Stimulated activated CD4-positive, alpha-beta T cell treated with anti-CD3 and anti-CD28 coated beads, Interleukin-4, amount 100 ng/mL, for 4 hours (primary cell): ENCODE measurements at places on chromosomes 6 and 20.

GRCh38 chr6:68951270-68951669, 316.2 kb downstream of the ADGRB3 start:
- no peak for DNase-seq

- DNase-seq: no peak
These were observed 98.7 kb downstream of the ADGRG6 start for GRCh38 chr6:142400495-142400894.

DNA sequence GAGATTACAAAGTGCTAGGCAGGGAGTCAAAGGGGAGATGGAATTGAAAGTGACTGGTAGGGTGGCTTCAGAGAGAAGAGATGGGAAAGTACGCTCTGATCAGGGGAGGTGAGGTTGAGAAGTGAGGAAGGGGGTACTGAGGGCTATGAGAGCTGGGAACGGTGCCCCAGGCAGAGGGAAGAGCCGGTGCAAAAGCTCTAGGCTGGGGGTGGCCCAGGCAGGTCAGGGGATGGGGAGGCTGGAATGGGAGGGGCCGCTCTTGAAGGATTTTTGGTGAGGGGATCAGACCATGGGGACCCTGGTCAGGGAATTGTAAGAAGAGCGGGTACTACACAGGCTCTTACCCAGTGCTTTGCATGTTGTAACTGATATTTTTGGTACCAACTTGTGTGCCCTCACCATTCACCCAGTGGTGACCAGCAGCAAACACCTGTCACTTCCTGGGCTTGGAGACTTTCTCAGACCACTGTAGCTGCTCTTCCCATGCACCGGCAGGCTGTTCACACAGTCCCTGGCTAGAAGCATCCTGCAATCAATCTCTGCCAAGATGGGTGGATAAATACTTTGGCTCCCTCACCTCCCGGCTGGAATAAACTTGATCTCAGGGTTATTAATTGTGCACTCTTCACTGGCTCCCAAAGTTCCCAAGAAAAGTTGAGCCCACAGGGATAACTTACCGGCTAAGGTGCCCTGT, 24.0 kb downstream of the PCK1 start:
- no peak for DNase-seq

GRCh38 chr6:5204376-5204775, 56.4 kb downstream of the LYRM4 start:
- no peak for DNase-seq

DNA sequence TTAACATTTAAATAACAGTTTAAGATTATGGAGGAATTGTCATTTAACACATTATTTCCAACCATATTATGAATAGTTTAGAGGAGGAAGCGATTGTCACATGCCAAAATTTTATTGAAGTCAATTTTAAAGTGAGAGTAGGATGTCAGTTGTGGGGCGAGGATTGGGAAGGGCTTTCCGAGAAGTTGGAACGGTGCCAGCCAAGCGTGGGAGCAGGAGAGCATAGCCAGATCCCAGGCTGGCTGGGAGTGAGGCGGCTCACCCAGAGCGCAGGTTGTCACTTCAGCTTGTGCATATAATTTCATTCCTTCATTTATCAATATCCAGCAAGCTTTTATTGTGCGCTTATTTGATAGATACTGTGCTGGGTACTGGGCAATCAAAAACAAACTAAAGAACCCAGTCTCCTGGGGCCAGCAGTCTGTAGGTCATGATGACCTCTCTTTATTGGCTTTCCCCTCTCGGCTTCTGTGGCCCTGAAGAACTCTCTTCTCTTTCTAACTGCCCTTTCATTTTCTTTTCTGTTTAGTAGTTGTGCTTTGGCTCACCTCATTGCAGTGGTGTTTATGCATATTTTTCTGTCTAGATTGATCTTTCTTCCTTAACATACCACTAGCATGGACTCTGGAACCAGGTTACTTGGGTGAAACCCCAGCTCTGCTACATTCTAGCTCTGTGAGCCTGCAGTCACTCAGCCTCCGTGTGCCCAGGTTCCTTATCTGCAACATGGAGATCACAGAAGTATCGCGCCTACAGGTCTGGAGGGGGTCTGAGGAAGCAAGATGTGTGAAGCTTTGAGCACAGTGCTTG, 6.4 kb downstream of the CEP43 start:
- DNase-seq: no peak

- no peak for DNase-seq
These were observed 22.9 kb downstream of the CDC5L start for GRCh38 chr6:44410363-44410762.

DNA sequence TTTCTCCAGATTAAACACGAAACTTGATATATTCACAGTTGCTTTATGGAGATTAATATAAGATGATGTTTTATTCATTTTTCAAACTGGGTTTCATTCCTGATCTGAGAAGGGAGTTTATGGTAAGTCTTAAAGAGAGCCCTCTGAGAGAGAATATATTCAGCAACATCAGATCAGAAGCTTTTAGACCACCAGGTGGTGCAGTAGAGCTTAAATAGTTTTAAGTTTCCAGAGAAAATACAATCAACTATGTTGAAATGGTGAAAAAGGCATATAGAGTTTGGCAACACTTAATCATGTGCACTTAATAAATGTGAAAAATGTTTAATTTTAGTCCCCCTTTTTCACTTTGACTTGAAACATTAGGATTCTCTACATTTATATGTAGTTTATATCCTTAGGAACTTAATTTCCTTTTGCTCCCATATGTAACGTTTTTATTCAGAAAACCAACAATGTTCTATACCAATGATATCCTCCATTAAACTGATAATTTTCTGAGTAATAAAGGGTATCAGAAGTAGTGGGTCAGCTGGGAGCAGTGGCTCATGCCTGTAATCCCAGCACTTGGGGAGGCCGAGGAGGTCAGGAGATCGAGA, 86.4 kb upstream of the CLDN20 start:
- no peak for DNase-seq

- no peak for DNase-seq
These were observed 20.7 kb downstream of the HFE start for GRCh38 chr6:26107935-26108334.

GRCh38 chr6:101577091-101577490, 183.6 kb downstream of the GRIK2 start:
- DNase-seq: no peak

DNA sequence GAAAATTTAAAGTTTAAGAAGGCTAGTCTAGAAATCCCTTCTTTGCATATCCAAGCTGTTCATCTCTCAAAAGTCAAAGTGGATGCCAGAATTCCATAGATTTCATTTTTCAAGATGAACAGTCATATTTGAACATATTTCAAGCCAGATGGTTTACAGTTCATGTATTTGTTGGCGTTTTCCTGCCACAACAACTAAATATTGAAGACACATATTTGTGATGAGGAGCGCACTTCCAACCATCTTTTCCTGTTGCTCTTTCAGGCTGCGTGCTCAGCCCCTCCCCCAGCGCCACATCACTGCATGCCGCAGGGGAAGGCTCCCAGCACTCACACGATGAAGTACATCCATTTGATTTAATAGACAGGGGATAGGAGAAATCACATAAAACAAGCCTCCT, 5.9 kb upstream of the NOX3 start:
- DNase-seq: no peak

GRCh38 chr20:5148581-5148980, 21.8 kb downstream of the CDS2 start:
- no peak for DNase-seq

DNA sequence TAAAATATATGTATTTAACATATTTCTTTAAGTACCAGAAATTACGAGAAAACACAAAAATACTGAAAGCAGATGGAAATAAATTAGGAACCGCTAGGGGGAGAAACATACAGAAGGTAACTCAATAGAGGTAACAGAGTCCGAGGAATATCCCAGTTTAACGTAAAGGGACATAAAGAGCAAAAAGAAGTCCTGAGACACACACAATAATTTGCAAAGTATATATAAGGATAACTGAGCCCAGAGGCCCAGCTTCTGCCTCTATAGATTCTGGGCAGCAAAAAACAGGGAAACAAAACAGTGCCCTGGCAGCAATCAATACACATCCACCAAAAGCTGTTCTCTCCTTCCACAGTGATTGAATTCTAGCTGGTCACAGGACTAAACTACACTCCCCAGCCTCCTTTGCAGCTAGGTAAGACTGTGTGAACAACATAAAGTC, 15.1 kb downstream of the TBC1D32 start:
- DNase-seq: no peak

DNA sequence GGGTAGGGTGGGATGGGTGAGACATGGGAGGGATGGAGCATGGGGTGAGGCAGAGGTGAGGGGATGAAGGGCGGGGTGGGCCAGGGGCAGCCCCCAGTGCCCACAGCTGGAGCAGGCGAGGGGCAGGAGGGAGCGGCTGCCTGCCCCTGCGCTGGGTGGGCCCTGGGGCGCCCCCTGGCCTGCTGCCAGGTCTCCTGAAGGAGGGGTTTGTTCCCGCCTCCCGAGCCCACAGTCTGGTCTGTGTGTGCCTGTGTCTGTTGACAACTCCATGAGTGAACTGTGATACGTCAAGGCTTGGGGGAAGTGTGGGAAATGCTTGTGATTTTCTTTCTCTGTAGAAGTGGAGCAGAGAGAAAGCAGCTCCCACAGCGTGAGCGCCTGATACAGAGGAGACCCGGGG, 10.9 kb upstream of the MRGBP start:
- DNase-seq: no peak

DNA sequence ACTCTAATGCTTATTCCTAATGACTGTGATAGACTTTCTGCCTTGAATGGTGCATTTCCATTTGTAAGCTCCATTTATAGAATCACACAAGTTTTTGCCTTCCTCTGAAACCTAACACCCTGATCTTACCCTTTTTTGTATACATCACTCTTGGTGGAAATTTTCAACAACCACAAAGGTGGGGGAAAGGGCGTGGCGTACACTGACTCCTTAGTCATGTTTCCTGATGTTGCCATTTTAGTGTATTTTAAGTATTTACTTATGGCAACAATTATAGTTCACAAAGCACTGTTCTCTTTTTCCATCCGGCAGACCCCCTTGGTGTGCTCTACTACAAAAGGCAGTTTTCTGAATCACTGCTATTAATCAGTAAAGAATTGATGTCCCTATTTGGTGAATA, 92.0 kb downstream of the ATXN1 start:
- peak; percentile 49 for DNase-seq

- peak; percentile 55 for DNase-seq
These were observed 90.5 kb downstream of the GRM4 start for GRCh38 chr6:34055223-34055933.

- DNase-seq: no peak
These were observed 60.3 kb upstream of the FABP7 start for GRCh38 chr6:122719176-122719575.

DNA sequence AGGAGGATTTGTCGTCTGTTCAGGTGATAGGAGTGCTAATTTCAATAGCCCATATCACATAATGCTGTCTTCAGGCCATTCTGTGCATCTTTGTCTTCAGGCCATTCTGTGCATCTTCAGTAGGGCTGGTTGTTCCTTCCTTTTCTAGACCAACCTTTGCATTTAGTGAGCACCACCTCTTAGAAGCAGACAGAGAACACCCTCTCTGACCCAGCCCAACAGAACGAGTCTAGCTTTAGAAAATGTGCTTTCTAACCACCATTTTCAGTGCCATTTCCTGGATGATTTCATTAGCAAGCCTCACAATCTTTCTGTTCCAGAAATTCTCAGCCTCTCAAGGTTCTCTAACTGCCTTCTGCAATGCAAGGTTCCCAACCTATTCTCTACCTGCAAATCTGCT, 215.3 kb upstream of the KCNQ5 start:
- no peak for DNase-seq

DNA sequence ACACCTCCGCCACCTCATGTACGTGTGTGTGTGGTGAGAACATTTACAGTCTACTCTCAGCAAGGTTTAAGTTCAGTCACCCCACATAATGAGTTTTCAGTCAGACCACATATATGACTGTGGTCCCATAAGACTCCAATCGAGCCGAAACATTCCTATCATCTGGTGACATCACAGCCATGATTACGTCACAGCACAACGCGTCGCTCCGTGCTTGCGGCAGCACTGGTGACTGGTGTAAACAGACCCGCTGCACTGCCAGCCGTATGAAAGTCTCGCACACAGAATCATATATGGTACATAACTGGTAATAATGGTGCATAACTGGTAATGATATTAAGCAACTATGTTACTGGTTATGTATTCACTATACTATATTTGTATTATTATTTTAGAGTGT, 150.7 kb downstream of the DLL1 start:
- DNase-seq: no peak

- peak; percentile 82 for DNase-seq
These were observed 52.2 kb upstream of the BTN3A2 start for GRCh38 chr6:26312501-26313397.
